ENCODE measurements at places on chromosomes 1 and 21.

GRCh38 chr1:12454406-12455391 is 163.3 kb downstream of the DHRS3 start:
- DNase-seq, result no peak

DNA sequence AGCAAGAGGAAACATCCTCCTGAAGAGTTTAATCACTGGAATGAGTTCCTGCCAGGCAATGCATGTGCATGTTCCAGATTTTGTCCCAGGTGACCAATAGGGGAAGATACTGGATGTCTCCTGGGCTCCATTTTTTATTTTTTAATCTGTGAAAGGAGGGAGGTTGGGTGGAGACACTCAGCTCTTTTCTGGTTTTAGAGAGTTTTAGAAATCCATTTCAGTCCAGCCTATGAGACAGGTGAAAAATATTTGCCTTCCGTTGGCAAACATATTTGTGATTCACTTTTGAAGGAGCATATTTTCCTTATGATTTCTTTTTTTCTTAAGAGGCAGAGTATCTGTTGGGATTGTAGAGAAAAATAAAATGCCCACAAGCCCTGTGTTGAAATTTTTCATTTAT is 70.7 kb downstream of the ABCA4 start:
- no peak for DNase-seq

DNA sequence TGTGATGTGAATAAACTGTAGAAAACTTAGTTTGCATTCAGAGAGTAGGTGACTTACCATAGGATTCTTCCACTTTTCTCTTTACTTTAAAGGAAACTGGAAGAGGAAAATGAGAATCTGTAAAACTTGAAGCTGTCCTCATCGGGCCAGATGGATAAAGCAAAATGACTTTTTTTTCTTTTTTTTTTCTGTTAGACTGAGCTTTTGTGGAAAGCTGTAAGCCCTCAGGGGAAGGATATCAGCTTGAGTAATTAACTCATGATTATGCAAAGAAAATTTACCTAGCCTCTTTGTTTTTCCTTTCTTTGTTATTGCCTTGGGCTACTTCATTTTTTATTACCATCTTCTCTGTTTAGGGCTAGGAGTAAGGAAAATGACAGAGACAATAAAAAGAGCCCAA is 53.4 kb downstream of the DPH5 start:
- DNase-seq, result no peak

GRCh38 chr1:46303872-46304326 is 401 bp downstream of the UQCRH start:
- DNase-seq, result no peak

GRCh38 chr1:21337928-21338572 is 47.8 kb upstream of the ECE1 start:
- DNase-seq, result no peak

- DNase-seq, result no peak
These were observed 66.7 kb downstream of the XCL1 start for GRCh38 chr1:168643152-168643551.

DNA sequence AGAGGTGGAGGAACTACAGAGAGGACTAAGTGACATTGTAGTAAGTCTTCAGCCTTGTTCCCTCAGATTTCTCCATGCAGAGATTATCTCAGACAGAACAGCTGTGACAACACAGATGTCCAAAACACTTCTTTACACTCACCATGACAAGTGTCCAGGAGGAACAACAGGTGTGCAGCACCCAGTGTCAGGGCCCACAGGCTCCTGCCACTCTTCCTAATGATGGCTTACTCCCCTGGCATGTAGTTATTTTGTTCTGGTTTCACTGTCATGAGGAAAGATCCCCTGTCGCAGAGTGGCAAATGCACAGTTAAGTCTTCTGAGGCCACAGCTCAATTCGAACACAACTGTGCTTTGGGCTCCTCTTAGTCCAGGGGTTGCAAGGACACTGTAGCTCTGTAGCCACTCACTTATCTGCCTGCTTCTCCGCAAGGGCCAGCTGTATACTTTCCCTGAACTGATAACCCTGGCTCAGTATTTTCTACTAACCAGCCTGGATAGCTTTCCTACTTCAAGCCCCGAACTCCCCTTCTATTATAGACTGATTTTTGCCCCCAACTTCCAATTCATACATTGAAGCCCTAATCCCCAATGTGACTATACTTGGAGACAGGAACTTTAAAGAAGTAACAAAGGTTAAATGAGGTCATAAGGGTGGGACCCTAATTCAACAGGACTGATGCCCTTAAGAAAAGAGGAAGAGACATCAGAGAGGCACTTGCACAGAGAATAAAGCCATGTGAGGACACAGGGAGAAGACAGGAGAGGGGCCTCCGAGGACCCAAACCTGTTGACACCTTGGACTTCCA is 11.1 kb downstream of the PDZK1 start:
- DNase-seq, result no peak

DNA sequence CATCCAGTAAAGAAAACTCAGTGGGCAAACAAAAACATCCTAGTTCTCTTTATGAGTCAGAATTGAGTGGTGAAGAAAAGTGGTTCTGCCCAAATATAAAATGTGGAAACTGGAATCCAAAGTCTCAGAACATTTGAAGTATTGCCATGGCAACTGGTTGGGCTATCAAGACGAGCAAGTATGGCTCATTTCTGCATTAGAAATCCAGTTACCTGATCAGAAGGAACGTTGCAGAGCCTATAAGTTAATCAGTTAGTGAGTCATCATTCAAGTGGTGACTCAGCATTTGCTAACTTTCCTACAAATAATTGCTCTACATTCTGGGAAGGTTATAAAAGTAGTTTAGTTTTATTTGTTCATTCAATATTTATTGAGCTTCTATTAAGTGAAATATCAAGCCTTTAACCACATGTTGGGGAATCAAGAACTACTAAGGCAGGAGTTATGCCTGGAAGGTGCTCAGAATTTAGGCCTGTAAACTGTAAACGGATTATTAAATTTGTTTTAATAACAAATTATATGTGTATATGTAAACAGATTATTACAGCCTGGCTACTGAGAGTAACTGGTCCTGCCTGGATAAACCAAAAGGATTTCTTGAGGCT is 104.3 kb downstream of the PAPPA2 start:
- DNase-seq, result no peak

DNA sequence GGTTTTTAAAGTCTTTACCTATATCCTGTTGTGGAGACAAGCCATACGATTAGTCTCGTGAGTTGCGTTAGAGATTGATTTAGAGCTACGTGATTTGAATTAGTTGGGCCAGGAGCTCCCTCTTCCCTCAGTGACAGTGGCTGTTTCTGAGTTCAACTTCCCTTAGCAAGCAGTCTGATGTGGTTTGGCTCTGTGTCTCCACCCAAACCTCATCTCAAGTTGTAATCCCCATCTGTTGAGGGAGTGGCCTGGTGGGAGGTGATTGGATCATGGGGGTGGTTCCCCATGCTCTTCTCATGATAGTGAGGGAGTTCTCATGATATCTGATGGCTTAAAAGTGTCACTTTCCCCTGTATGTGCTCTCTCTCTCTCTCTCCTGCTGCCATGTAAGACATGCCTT is 192.9 kb upstream of the PTGFR start:
- no peak for DNase-seq

GRCh38 chr21:38956007-38956406 is 150.3 kb downstream of the ETS2 start:
- no peak for DNase-seq

DNA sequence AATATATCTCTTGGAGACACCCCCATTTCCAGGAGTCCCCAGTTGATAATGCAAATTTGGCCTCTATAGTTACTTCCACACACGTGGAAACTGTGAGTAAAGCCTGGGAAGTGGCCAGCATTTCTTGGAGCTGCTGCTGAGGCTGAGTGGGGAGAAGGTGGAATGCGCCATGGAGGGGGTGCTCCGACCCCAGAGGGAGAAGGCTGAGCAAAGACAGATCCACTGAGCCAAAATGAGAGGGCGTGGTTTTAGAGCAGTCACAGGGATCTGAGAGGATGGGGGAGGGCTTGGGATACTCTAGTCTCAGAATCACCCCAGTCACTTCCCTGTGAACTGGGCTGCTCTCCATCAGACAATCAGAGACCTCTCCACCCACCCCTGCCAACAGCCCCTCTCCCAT is 38.7 kb downstream of the TRIM62 start:
- no peak for DNase-seq

- DNase-seq, result no peak
These were observed 59.8 kb downstream of the ERG start for GRCh38 chr21:38438462-38438893.

GRCh38 chr1:189659731-189660130 is 817.9 kb downstream of the BRINP3 start:
- no peak for DNase-seq

- no peak for DNase-seq
These were observed 1498.2 kb upstream of the B3GALT2 start for GRCh38 chr1:194684636-194685035.

DNA sequence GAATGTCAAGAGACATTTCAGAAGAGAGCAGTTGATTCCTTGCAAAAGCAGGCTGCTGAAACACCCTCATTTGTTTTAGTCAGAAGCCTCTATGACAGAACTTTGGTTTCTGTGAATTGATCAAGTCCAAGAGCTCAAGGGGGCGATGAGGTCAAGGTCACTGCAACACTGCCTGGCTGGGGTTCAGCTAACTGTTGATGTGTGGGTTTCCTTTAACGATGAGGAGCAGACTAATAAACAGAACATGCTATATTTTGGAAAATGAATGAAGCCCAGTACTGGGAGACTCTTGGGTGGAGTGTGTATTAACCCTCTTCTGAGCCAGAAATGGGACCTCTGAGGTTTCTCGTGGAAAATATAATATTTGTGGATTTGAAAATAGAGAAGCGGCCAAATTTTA is 109.3 kb downstream of the ZC3H11B start:
- no peak for DNase-seq

DNA sequence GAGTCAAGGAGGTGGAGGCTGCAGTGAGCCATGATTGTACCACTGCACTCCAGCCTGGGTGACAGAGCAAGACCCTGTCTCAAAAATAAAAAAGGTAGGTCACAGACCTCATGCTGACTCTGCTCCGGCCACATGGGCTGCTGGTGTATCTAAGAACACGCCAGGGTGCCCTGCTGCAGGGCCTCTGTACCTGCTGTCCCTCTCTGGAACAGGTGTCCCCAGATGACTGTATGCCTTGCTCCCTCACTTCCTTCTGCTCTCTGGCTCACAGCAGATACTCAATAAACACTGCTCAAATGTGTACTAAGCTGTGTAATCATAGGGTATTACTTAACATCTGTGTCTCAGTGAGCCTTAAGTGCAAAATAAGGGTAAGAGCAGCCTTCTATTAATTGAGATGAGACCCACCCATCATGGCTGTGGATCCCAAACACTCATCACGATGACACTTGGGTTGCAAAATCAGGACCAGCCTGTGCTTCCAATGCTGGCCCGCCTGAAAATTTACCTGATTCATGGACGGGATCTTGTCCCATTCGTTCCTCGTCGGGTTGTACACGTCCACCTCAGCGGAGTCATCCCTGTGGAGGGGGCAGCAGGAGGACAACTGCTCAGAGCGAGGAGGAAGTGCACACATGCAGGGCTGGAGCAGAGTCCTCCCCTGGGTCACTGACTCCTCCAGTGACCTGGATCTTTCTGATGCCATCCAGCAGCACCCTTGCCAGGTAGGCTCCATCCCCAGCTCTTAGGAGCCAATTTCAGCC is 7.5 kb downstream of the KLHL21 start:
- no peak for DNase-seq

- DNase-seq, result no peak
These were observed 34.9 kb downstream of the SIM2 start for GRCh38 chr21:36733857-36734256.

GRCh38 chr1:41613689-41614574 is 129.4 kb upstream of the EDN2 start:
- DNase-seq, result no peak

GRCh38 chr1:228276901-228277490 is 69.2 kb downstream of the OBSCN start:
- no peak for DNase-seq

DNA sequence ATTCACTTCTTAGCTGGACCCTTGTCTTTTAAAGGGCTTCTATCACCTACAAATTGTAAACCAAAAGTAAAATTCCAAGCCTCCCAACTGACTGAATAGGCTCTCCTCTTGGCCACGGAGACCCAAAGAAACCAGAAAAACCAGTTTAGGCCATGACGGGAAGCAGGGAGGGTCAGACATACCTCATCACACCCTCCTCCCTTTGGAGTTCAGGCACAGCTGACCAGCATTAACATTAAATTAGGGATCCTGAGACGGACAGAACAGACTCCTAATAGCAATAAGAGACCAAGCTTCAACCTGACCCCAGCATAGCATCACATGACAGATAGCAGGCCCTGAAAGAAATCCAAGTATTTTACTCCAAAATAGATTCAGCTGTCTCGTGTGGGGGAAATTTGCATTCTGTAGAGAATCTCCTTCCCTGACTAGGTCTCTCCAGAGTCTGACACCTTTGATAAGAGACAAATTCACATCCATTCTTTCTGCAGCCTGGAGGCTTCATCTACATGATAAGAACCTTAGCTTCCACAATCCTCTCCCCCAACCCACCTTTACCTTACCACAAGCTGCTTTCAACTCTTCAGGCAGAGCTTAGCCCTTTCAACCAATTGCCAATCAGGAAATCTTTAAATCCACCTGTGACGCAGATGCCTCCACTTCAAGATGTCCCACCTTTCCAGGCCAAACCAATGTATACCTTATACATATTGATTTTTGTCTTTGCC is 177.1 kb upstream of the RAB4A start:
- DNase-seq, result no peak
